ENCODE measurements at places on chromosomes 2 and 18. TPM values are rescaled to one million over a fixed set of nuclear protein-coding genes. Genes with fewer than 3 reads are reported as not detected.

C1QL2 gene
- total RNA-seq: not detected

CNGA3 gene
- not detected for total RNA-seq

CNDP1 gene
- not detected for total RNA-seq

DNA sequence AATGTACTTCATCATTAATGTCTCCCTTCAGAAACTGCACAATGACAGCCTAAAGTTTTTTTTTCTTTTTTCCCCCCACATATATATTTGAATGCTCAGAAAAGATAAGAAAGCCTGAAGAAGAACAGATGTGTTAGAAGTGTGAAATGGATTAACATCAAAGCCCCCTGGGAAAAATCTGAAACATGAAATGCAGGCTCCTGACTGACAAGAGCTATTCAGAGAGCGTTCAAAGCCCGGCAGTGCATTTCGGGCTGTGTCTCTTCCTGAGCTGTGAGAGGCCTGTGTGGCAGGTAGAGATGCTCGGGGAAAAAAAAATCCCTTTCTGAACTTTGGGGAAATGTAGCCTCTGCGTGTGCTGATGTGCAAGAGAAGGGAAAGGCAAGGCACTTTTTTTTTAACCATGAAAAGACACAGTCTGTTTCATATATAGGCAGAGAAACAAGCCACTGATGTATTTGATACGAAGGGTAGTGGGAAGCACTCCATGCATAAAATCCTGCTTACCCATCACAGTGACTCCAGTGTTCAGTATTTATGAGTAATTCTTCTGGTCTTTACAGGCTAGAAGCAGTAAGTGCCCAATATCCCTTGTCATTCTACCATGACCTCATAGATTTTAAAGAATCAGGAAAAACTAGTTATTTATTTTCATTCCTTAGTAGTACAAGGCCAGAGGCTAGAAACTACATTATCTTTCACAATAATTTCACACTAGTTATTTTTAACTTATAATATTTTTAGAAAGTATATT lies 1574.2 kb upstream of the PIK3C3 start:
- DNase-seq: no peak
- H3K36me3 ChIP-seq: no peaks in the 10 kb centered on the region
- no peaks in the 10 kb centered on the region for H3K4me1 ChIP-seq
- no peaks in the 10 kb centered on the region for H3K27me3 ChIP-seq
- no peak overlapping the region for H3K4me3 ChIP-seq
- no peak overlapping the region for H3K27ac ChIP-seq

- no peaks in the 10 kb centered on the region for H3K4me1 ChIP-seq
- no peaks in the 10 kb centered on the region for H3K36me3 ChIP-seq
- no peak for DNase-seq
- no peaks in the 10 kb centered on the region for H3K27me3 ChIP-seq
- no peak overlapping the region for H3K4me3 ChIP-seq
These were observed 109.1 kb downstream of the HAUS1 start for GRCh38 chr18:46213295-46213694.

DNA sequence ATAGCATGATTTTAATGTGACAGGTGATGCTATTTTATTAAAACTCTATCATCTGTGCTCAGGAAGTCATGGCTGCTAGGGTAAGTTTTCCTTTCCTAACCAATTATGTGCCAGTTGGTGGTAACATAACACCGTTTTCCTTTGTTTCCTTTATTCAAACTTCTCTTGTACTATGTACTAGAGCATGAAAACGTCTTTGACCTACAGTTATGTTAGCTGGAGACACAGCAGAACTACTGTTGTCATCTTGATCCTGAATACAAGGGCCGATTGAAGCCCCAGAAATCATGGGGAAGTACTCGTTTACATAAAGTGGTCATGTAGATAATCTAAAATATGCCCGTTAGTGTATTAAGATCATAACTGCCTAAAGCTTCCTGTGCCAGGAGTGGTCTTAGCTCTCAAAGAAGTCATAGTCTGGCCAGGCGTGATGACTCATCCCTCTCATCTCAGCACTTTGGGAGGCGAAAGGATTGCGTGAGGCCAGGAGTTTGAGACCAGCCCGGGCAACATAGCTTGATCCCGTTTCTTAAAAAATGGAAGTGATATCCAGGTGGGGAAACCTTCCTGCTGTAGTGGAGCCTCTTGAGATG lies 20.5 kb downstream of the NEDD4L start:
- no peak for DNase-seq
- no peaks in the 10 kb centered on the region for H3K27me3 ChIP-seq
- no peak overlapping the region for H3K4me3 ChIP-seq
- no peaks in the 10 kb centered on the region for H3K4me1 ChIP-seq
- H3K36me3 ChIP-seq: no peaks in the 10 kb centered on the region
- no peak overlapping the region for H3K27ac ChIP-seq

DNA sequence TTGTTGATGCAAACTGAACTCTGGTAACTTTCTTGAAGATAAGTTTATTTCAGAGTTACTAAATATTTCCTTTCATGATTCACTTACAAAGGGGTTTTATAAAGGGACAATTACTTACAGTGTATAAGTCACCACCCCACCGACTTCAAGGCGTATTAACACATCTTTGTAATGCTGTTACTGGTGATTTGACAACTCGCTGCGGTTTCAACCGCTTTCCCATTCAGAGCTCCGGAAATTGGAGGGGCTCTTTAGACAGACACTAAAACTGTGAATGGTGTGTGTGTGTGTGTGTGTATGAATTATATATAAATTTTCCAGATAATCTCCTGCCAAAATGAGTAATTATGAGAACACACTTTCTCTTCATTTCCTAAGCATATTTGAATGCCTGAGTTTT lies 4.9 kb downstream of the TM4SF20 start:
- H3K36me3 ChIP-seq: no peaks in the 10 kb centered on the region
- no peak overlapping the region for H3K4me3 ChIP-seq
- H3K4me1 ChIP-seq: no peaks in the 10 kb centered on the region
- H3K27me3 ChIP-seq: no peaks in the 10 kb centered on the region
- H3K27ac ChIP-seq: no peak overlapping the region

GRCh38 chr2:135743860-135744259 lies 2.2 kb downstream of the UBXN4 start:
- no peaks in the 10 kb centered on the region for H3K27me3 ChIP-seq
- H3K27ac ChIP-seq: no peak overlapping the region
- H3K36me3 ChIP-seq: no peaks in the 10 kb centered on the region
- peaks cover 17% of the 10 kb centered on the region for H3K4me1 ChIP-seq

- H3K4me1 ChIP-seq: no peaks in the 10 kb centered on the region
- peak overlapping the region; percentile 72 for H3K4me3 ChIP-seq
- no peak for DNase-seq
- H3K27ac ChIP-seq: peak overlapping the region; percentile 100
- H3K27me3 ChIP-seq: no peaks in the 10 kb centered on the region
- peaks cover 41% of the 10 kb centered on the region for H3K36me3 ChIP-seq
These were observed 1.5 kb downstream of the CTDSP1 start for GRCh38 chr2:218400930-218401881.

DNA sequence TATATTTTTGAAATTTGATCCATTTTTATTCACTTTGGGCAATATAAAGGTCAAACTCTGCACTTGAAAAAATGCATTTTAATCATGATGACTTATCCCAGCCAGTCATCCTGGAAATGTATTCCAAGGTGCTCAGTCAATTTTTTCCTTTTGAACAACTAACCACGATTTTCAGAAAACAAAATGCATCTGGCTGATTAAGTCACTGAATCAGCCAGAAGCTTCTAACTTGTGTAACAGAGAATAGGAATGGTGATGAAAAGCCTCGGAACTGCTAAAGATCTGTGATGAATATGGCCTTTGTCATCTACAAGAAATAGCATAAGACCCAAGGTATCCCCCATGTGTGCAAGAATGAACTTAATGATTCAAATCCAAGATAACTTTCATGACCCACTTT lies 572.7 kb downstream of the EPHA4 start:
- H3K27me3 ChIP-seq: no peaks in the 10 kb centered on the region
- H3K4me1 ChIP-seq: peaks cover 3% of the 10 kb centered on the region
- H3K4me3 ChIP-seq: no peak overlapping the region
- H3K27ac ChIP-seq: no peak overlapping the region
- H3K36me3 ChIP-seq: no peaks in the 10 kb centered on the region
- no peak for DNase-seq

GRCh38 chr2:201900362-201900761 lies 94.0 kb downstream of the CDK15 start:
- H3K27me3 ChIP-seq: no peaks in the 10 kb centered on the region
- DNase-seq: no peak
- no peak overlapping the region for H3K4me3 ChIP-seq
- no peaks in the 10 kb centered on the region for H3K36me3 ChIP-seq
- H3K4me1 ChIP-seq: no peaks in the 10 kb centered on the region

Data from tibial nerve (tissue), 4 donors.